ENCODE measurements at places on chromosomes 7 and 10.

DNA sequence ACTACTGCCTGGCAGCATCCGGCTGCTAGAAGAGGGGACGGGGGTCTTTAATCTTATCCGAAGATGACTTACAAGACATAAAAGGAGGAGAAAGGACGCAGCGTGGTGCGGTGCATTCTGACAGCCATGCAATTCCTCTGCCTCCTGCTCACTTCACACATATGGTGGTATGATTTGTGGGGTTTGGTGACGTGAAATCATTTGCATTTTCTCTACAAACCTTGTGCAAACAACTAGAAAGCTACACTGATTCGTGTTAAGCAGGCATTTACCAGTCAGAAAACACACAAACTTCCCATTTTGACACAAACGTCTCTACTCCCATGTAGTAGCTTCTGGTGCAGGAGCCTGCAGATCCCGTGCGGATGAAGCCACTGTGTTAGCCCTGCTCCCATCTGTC lies 6.8 kb upstream of the TCERG1L start:
- no peak for DNase-seq
- H3K27ac ChIP-seq = no peak overlapping the region
- no peaks in the 10 kb centered on the region for H3K4me1 ChIP-seq
- H3K27me3 ChIP-seq = peaks cover 20% of the 10 kb centered on the region
- no peaks in the 10 kb centered on the region for H3K36me3 ChIP-seq

DNA sequence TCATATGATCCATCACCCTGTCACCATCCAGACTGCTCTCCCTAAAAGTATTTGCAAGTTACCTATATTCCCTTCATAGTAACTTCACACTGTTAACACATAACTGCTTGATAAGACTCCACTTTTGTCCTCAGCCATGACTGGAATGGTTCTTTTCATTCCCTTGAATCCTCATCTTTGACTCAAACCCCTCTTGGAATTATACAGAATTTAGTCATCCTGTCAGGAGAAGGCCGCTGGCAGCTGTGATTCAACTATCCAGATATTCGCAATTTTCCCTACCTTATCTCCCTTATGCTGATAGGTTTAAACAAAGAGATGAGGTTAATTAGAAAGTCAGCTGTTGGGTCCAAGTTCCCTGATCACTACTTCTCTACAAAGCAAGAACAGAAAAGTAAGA lies 143.0 kb upstream of the HPS1 start:
- H3K27me3 ChIP-seq = no peaks in the 10 kb centered on the region
- no peaks in the 10 kb centered on the region for H3K36me3 ChIP-seq
- H3K4me1 ChIP-seq = no peaks in the 10 kb centered on the region
- no peak overlapping the region for H3K4me3 ChIP-seq

GRCh38 chr7:24133691-24134090 lies 150.3 kb upstream of the NPY start:
- no peak overlapping the region for H3K4me3 ChIP-seq
- H3K27me3 ChIP-seq = peaks cover 3% of the 10 kb centered on the region
- peaks cover 10% of the 10 kb centered on the region for H3K4me1 ChIP-seq
- no peak for DNase-seq
- H3K36me3 ChIP-seq = no peaks in the 10 kb centered on the region

- DNase-seq = peak; percentile 73
- no peaks in the 10 kb centered on the region for H3K27me3 ChIP-seq
- H3K4me1 ChIP-seq = peaks cover 21% of the 10 kb centered on the region
- H3K36me3 ChIP-seq = peaks cover 10% of the 10 kb centered on the region
Measured at GRCh38 chr7:154927624-154928125, 75.2 kb downstream of the PAXIP1 start.

- DNase-seq = no peak
- no peaks in the 10 kb centered on the region for H3K27me3 ChIP-seq
- peaks cover 2% of the 10 kb centered on the region for H3K36me3 ChIP-seq
- no peak overlapping the region for H3K4me3 ChIP-seq
- H3K27ac ChIP-seq = no peak overlapping the region
Measured at GRCh38 chr7:67781841-67782240, 785.2 kb downstream of the TYW1 start.

DNA sequence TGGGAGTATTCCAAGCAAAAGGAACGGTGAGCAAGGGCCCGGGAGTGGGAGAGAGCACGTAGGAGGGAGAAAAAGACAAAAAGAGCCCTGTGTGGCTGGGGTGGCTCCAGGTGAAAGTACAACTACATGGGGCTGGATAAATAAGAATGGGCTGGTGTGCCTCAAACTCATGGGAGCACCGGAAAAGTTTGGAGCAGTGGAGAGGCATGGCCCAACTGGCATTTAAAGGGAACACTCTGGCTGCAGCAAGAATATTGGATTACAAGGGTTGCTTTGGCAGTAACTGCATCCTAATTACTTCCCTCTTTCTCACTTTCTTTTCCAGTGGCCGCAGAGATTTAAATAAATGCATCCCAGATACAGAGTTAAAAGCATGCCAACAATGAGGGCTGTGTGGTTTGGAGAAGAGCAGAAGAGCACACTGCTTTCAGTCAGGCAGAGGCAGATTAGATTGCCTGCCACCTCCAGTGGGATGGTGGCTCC lies 39.1 kb upstream of the HERPUD2 start:
- H3K4me1 ChIP-seq = peaks cover 35% of the 10 kb centered on the region
- H3K4me3 ChIP-seq = no peak overlapping the region
- H3K27ac ChIP-seq = no peak overlapping the region
- H3K27me3 ChIP-seq = no peaks in the 10 kb centered on the region

- peak overlapping the region; percentile 72 for H3K27ac ChIP-seq
- peaks cover 9% of the 10 kb centered on the region for H3K4me1 ChIP-seq
- H3K27me3 ChIP-seq = no peaks in the 10 kb centered on the region
- no peaks in the 10 kb centered on the region for H3K36me3 ChIP-seq
- no peak overlapping the region for H3K4me3 ChIP-seq
- DNase-seq = no peak
Measured at GRCh38 chr10:3835770-3836169, 50.8 kb upstream of the KLF6 start.

- H3K4me1 ChIP-seq = no peaks in the 10 kb centered on the region
- H3K27ac ChIP-seq = no peak overlapping the region
- H3K36me3 ChIP-seq = no peaks in the 10 kb centered on the region
- no peaks in the 10 kb centered on the region for H3K27me3 ChIP-seq
- no peak for DNase-seq
Measured at GRCh38 chr10:24419066-24419465, 210.1 kb downstream of the KIAA1217 start.

GRCh38 chr10:75397496-75398199 lies 3.9 kb downstream of the ZNF503 start:
- no peak for DNase-seq
- no peak overlapping the region for H3K4me3 ChIP-seq
- no peak overlapping the region for H3K27ac ChIP-seq
- peaks cover 30% of the 10 kb centered on the region for H3K27me3 ChIP-seq
- peaks cover 2% of the 10 kb centered on the region for H3K36me3 ChIP-seq
- peaks cover 9% of the 10 kb centered on the region for H3K4me1 ChIP-seq

DNA sequence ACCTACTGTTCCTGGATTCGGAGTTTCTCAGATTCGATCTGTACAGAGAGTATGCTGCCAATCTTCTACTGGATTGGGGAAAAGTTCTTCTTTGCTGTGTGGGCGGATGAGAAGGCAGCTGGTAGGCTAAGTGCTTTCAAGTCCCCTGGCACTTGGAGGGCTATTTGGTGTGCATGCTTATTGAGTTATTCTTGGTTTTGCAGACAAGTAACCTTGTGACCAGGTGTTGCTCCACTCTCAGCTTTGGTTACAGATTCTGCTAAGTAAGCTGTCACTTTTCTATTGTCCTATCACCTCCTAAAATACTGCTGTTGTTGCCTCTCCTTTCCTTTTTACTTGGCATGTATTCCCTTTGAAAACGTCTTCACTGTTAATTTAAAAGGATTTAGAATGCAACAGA lies 1375.1 kb upstream of the LRRTM3 start:
- no peaks in the 10 kb centered on the region for H3K36me3 ChIP-seq
- H3K27ac ChIP-seq = no peak overlapping the region
- H3K4me3 ChIP-seq = no peak overlapping the region
- DNase-seq = no peak
- H3K27me3 ChIP-seq = no peaks in the 10 kb centered on the region

- H3K27ac ChIP-seq = no peak overlapping the region
- peaks cover 3% of the 10 kb centered on the region for H3K36me3 ChIP-seq
- H3K27me3 ChIP-seq = no peaks in the 10 kb centered on the region
- no peak for DNase-seq
- peaks cover 32% of the 10 kb centered on the region for H3K4me1 ChIP-seq
Measured at GRCh38 chr10:100007231-100008141, 2.3 kb downstream of the DNMBP start.

DNA sequence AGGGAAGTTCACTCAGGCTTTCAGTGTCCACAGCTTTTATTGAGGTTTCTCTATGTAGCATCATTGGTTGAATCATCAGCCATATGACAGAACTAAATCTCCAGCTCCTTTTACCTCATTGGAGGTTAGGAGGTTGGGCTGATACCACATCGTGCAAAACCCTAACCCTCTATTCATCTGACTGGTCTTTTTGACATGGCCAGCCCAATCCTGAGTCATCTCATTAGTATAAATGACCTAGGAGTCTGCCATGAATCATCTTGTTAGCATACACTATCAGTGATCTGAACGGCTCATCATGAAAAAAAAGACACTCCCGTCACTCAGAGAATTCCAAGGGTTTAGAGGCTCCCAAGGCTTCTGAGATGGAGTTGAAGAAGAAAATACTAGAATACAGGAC lies 669.8 kb upstream of the POT1 start:
- no peaks in the 10 kb centered on the region for H3K27me3 ChIP-seq
- H3K36me3 ChIP-seq = no peaks in the 10 kb centered on the region
- H3K27ac ChIP-seq = no peak overlapping the region
- DNase-seq = no peak
- H3K4me3 ChIP-seq = no peak overlapping the region

- H3K36me3 ChIP-seq = no peaks in the 10 kb centered on the region
- H3K27ac ChIP-seq = no peak overlapping the region
- H3K4me1 ChIP-seq = no peaks in the 10 kb centered on the region
- peaks cover 1% of the 10 kb centered on the region for H3K27me3 ChIP-seq
Measured at GRCh38 chr7:13987395-13987794, 2.1 kb downstream of the ETV1 start.

DNA sequence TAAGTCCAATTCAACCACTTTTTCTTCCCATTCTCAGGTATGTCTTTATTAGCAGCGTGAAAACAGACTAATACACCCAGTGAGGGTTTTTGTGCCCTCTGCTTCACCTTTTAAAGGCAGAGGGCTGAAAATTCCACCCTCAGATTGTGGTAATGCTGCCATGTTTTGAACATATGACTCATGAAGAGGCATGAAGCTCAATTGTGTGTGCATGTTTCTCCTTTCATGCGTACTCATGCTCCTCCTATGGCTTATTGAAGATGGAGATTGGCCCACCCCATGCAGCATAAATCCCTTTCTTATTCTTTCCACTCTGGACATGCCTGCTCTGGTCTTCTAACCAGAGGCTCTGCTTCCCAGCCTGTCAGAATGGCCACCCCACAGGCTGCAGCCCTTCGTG lies 168.0 kb upstream of the PRKCQ start:
- H3K4me1 ChIP-seq = no peaks in the 10 kb centered on the region
- H3K27me3 ChIP-seq = peaks cover 11% of the 10 kb centered on the region
- H3K36me3 ChIP-seq = no peaks in the 10 kb centered on the region
- H3K27ac ChIP-seq = no peak overlapping the region
- no peak overlapping the region for H3K4me3 ChIP-seq

- H3K27me3 ChIP-seq = no peaks in the 10 kb centered on the region
- H3K4me1 ChIP-seq = peaks cover 16% of the 10 kb centered on the region
- peak overlapping the region; percentile 79 for H3K27ac ChIP-seq
- no peak for DNase-seq
- peak overlapping the region; percentile 95 for H3K4me3 ChIP-seq
Measured at GRCh38 chr10:11448545-11449244, 162.8 kb downstream of the USP6NL start.

DNA sequence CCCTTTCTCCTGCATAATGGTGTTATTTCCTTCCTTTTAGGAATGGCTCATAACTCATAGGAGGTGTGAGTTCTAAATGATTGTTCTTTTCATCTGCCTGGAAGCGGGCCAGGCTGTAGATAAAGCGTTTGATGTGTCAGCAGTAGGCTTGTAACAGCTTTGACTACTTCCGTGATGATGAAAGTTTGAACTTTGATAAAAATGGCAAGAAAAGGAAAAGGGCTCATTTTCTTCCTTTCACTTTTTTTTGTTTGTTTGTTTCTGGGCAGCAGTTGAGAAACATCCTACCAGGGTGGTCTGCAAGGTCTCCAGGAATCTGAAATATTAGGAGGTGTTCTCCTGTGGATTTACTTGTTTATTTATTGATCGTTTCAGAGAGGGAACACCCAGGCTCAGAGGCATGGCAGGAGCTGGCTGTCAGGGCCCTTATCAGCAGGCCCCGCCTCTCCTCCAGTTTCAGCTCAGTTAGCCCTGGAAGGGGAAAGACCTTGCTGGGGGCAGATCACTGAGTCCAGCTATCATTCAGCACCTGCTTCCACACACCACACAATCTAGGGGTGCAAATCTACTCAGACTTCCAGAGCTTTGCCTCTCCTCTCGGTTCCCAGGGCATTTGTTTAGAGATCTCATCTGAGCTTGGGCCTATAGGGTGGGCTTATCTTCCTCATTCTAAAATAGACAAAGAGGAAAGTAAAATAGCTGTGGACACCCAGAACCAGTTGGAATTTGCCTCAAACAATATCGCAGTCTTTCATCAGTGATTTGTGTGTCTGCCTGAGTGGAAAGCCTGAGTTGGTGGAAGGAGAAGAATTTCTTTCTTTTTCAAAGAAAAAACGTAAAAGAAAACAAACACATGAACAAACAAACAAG lies 130.9 kb downstream of the BMPER start:
- H3K27ac ChIP-seq = no peak overlapping the region
- H3K4me3 ChIP-seq = no peak overlapping the region
- H3K4me1 ChIP-seq = no peaks in the 10 kb centered on the region
- peaks cover 1% of the 10 kb centered on the region for H3K27me3 ChIP-seq
- H3K36me3 ChIP-seq = no peaks in the 10 kb centered on the region

DNA sequence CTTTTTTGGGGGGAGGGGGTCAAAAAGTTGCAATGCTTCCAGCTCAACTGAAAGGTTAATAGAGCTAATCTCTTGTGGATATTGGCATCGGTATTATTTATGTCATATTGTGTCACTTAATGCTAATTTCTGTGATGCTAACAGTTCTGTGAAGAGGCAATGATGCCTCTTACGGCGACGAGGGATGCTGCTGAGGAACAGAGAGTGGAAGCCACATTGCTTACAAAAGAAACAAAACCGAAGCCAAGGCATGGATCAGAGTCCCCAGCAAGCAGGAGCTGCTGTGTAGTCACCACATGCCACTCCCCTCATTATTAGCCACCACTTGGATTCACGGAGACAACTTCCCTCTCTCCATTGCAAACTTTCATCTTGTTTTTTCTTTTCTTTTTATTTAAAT lies 536.5 kb upstream of the MGMT start:
- H3K27ac ChIP-seq = no peak overlapping the region
- H3K27me3 ChIP-seq = no peaks in the 10 kb centered on the region
- no peak for DNase-seq

- H3K4me3 ChIP-seq = no peak overlapping the region
- H3K4me1 ChIP-seq = peaks cover 22% of the 10 kb centered on the region
- H3K36me3 ChIP-seq = peaks cover 19% of the 10 kb centered on the region
- no peak for DNase-seq
Measured at GRCh38 chr10:69363666-69364065, 53.1 kb downstream of the TACR2 start.

Data from memory B cell (primary cell).